CD4-positive, alpha-beta T cell treated with Interleukin-6 at 100 ng/mL for 8 hours (primary cell): ENCODE measurements at places on chromosomes 5 and 9.
A peak's percentile ranks its signal among the peaks of the same experiment; 100 is the strongest.

GRCh38 chr9:7088611-7089010 lies 330.8 kb downstream of the KDM4C start:
- DNase-seq, result no peak

DNA sequence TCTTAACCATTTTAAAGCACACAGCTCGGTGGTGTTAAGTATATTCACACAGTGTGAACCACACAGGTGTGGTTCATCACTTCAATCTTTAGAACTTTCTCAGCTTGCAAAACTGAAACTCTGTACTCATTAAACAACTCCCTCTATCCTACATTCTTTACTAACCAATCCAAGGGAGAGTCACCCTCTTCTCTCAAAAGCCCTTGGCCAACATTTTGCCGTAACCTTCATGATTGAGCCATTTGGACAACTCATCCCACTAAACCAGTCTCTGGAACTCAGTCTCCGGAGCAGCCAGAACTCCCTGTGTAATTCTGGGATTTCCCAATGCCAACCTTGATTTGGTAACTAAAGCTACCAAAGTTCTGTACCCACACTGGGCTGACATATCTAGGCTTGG lies 84.7 kb downstream of the TTC39B start:
- no peak for DNase-seq

DNA sequence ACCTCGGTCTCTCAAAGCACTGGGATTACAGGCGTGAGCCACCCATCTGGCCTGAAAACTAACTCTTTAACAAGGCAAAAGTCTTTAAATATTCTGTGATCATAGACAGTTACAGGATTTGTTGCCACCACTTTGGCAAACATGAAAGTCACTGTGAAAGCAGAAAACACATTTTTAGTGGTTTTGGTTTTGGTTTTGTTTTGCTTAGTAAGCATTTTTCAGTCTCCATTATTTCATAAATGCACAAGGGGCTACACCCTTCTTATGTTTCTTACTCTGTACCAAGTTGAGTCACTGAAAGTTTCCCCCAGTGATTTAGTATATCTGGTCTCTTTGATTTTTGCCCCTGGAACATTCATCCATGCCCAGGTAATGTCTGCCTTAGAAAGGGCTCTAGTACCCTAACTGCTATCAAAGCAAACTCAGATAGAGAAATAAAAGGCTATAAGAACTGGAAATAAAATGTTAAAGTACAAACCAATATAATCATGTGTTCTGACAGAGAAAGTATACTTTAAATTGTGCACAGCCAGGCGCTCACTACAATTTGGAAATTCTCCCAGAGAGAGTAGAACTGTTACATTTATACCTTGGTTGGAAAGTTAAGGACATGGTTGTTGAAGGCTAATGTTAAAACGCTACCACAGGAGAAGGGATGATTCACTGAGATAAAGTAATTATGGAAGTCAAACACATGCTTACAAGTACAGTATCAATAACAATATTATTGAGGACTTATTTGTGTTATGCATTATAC lies 1022.5 kb upstream of the DMAC1 start:
- DNase-seq, result no peak

DNA sequence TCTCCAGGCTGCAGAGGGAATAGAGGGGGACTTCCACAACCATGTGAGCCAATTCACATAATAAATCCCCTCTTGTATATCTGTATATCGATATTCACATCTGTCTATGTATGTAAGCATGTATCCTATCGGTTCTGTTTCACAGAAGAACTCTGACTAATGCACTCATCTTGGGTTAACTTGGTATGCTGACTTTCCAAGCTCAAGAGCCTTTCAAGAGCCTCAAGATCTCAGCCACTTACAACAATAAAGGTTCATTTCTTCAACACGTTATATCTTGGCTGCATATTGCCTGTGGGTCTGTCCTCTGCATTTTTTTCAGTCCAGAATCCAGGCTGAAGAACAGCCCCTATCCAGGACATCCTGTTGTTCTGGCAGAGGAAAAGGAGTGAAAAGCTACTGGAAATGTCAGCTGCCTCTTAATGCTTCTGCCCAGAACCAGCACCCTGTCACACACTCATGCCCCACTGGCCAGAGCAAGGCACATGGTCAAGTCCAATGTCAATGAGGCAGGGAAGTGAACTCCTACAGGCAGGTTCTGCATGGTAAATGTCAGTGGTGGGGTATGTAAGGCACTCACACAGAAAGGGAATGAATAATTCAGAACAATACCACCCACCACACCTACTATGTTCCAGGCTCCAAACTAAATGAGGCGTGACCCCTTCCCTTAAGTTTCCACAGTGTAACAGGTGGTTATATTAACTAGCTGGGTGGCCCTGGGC lies 91.6 kb upstream of the ICE1 start:
- DNase-seq, result no peak

DNA sequence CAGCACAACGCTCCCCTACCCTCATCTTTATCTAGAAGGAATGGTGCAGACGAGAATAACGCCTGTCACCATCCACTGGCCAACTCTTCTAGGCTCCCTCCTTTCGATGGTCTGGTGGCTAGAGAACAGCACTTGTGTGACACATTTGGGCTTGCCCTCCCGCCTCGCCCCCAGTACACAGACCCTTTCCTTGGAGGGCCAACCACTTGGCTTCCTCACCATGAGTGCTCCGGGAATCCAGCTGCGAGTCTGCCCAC lies 1.4 kb downstream of the GNAQ start:
- DNase-seq, result peak; percentile 15

DNA sequence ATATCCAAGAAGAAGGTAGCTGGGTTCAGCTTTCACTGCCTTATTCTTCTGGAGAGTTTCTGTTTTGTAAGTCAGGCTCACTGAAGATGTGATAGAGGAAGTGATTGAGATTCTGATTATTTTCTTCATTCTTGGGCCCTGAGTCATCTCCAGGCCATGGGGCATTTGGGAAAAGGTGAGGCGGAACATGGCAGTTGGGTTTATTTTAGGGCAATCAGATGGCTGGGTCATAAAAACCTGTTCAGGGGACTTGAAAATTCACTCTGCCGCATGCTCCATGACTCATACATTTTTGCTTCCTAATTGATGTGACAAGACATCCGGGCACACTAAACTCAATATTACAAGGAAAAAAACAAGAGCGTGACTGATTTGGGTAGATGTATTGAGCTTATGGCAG lies 265.7 kb upstream of the KLF4 start:
- DNase-seq, result no peak

DNA sequence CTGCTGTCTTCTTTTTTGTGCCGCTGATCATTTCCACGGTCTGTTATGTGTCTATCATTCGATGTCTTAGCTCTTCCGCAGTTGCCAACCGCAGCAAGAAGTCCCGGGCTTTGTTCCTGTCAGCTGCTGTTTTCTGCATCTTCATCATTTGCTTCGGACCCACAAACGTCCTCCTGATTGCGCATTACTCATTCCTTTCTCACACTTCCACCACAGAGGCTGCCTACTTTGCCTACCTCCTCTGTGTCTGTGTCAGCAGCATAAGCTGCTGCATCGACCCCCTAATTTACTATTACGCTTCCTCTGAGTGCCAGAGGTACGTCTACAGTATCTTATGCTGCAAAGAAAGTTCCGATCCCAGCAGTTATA lies 17.1 kb downstream of the F2R start:
- DNase-seq, result peak; percentile 71
